ENCODE measurements at places on chromosomes 6 and 20.

- H3K36me3 ChIP-seq = no peaks in the 10 kb centered on the region
- no peaks in the 10 kb centered on the region for H3K27me3 ChIP-seq
- no peak for DNase-seq
- H3K4me3 ChIP-seq = no peak overlapping the region
These were observed 167.4 kb downstream of the SASH1 start for GRCh38 chr6:148509800-148510581.

DNA sequence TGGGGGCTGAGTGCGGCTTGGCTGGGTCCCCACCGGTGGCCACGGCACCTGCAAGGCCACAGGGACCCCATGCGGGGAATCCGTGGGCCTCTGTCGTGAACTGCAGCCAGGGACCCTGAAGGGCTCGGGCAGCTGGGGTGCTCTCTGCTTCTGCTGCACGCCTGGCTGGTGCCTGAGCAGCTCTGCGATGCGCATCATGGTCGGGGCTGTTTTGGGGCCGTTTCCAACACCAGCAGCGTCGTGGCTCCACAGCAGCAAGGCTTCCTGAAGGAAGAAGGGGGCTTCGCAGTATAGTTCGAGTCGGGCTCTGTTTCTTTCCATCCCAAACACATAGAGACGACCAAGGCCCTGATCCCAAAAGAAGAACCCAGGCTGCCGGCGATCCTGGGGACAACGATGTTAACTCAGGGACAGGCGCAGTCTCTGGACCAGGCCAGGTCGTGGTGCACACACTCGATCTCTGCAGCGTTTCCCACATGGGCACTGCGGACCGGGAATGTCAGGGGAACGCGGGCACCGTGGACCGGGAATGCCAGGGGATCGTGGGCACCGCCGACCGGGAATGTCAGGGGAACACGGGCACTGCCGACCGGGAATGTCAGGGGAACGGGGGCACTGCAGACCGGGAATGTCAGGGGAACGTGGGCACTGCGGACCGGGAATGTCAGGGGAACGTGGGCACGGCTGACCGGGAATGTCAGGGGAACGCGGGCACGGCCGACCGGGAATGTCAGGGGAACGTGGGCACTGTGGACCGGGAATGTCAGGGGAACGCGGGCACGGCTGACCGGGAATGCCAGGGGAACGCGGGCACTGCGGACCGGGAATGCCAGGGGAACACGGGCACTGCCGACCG lies 36.8 kb upstream of the BHLHE23 start:
- H3K4me1 ChIP-seq = no peaks in the 10 kb centered on the region
- no peak overlapping the region for H3K4me3 ChIP-seq

DNA sequence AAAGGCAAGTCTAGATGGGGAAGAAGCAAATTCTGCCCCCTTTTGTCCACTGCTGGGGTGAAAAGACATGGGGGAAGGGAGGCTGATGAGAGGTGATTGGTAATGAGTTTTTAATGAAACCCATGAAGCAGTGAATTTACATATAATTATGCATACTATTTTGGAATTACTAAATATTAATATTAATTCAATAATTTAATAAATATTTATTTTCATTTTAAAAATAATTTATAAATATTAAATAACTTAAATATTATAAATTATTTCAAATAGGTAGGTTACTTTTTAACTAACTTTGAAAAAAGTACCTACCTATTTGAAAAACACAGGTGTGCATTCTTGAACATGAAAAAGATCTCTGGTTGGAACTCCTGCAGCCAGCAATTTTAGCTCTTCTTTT lies 138.1 kb upstream of the GPR6 start:
- no peaks in the 10 kb centered on the region for H3K4me1 ChIP-seq
- DNase-seq = no peak
- H3K27me3 ChIP-seq = no peaks in the 10 kb centered on the region
- no peak overlapping the region for H3K4me3 ChIP-seq

- no peaks in the 10 kb centered on the region for H3K4me1 ChIP-seq
- no peak overlapping the region for H3K27ac ChIP-seq
- H3K4me3 ChIP-seq = no peak overlapping the region
- DNase-seq = no peak
These were observed 40.9 kb downstream of the ZFP64 start for GRCh38 chr20:52150440-52151258.
